ENCODE measurements at places on chromosomes 16 and 17.

- DNase-seq = no peak
These were observed 3.7 kb upstream of the MT4 start for GRCh38 chr16:56561126-56561525.

DNA sequence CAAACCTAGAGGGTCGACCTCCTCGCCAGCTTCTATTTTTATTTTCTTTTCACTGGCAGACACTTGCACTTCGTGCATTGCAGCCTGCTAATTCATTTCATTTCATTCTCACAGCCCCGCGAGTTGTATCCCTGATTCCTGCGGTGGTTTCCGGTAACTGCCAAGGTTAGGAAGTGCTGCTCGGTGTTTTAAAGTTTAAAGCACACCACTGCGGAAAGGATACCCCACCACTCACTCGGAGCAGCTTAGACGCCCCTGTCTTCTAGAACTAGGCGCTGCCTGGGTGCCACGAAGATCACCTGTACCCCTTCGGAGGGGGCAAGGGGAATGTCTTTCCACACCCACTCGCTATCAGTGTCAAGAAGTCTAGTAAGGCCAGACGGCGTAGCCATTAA is 509 bp downstream of the CNEP1R1 start:
- no peak for DNase-seq

DNA sequence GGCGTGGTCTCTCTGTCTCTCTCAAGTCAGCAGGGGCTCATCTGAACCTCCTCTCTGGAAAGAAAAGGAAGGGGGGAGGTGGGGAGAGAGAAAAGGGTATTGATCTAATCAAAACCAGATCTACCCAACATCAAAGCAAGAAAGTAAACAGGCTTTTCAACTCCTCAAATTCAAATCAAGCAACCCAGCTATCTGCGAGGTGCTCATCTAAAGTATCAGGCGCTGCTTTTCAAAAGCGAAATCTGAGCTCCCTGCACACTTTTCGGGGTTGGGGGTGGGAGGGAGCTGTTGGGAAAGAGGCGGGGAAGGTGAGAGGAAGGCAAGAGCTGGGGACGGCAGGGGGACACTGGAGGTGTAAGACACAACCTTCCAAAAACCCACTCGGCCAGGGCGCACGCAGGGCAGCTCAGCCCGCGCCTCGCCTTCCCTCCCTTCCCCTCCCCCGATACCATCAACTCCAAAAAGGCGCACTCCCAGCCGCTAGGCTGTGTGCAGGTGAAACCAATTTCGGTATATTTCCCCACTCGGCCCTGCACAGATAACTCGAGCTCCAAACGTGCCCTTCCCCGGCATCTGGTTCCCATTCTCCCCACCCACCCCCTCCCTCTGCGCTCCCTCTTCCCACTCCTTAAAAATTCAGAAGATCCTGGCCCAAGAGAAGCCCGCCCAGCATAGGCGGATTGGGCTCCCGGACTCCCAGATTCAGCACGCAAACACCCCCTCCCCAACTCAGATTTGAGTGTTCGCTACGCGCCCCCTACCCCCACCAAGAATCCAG is 2.6 kb downstream of the AXIN2 start:
- no peak for DNase-seq

- DNase-seq = peak; percentile 24
These were observed 11.4 kb downstream of the ITGAD start for GRCh38 chr16:31404353-31405064.

- DNase-seq = no peak
These were observed 142.3 kb downstream of the RGS9 start for GRCh38 chr17:65279456-65279855.

- no peak for DNase-seq
These were observed 86.3 kb upstream of the GOT2 start for GRCh38 chr16:58820411-58820810.

- no peak for DNase-seq
These were observed 28.5 kb downstream of the IL21R start for GRCh38 chr16:27430512-27430911.

GRCh38 chr17:2188971-2189630 is 114.5 kb downstream of the SMG6 start:
- DNase-seq = no peak
